ENCODE measurements at places on chromosomes 12 and 14.

- DNase-seq = no peak
Measured at GRCh38 chr12:54390176-54390667, 5.7 kb upstream of the ZNF385A start.

DNA sequence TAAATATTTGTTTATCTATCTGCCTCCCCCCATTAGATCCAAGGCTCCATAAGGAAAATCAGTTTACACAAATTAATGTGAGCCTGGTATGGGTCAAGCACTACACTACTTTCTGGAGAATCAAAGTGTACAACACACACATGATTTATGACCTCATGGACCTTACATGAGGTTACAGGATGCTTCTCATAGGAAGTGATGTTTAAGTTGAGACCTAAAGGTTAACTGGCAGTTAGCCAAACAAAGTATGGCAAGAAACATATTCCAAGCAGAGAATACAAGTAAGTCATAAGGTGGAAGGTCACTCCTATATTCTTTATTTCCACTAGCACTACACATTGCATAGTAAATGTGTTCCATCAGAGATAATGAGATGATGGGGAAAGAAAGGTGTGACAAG, 39.2 kb downstream of the OSBPL8 start:
- no peak for DNase-seq

GRCh38 chr12:3603576-3603975, 112.6 kb downstream of the PRMT8 start:
- DNase-seq = no peak

DNA sequence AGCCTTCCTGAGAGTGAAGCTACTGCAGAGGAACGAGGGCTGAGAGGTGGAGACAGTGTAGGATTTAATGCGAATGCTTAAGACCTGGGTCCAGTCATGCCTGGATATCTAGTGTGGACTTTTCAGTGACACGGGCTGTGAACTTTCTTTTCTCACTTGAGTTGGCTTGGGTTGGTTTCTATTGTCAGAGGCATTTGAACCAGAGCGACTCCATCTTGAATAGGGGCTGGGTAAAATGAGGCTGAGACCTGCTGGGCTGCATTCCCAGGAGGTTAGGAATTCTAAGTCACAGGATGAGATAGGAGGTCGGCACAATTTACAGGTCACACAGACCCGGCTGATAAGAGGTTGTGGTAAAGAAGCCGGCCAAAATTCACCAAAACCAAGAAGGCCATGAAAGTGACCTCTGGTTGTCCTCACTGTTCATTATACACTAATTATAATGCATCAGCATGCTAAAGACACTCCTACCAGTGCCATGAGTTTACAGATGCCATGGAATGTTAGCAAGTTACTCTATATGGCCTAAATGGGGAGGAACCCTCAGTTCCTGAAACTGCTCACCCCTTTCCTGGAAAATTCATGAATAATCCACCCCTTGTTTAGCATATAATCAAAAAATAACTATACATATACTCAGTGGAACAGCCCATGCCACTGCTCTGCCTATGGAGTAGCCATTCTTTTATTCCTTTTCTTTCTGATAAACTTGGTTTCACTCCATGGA, 34.2 kb upstream of the TMCC3 start:
- no peak for DNase-seq

DNA sequence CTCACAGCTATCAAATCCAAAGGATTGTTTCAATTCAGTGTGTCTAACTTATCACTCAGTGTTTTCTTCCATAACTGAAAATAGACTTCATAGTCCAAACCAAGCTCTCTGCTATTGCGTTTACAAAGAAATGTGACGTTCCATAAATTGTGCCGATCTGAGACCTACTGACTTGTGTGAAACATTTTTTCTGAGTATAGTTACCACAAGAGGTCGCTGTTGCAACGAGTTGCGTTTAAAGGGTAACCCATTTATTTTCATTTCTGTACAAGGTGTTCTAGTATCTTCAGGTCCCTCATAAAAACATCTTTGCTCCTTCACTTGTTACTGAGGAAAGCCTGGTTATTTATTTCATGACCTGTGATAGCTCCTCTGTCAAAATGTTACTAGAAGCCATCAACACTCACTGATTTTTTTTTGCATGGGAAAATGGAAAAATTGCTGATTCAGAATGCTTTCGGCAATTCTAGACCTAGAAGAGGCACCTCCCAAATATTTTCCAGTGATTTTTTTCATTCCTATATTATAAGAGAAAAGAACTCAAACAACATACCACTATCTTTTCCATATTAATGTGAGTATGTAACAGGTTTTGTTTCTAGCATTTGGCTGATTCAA, 60.9 kb upstream of the OR4E1 start:
- DNase-seq = peak; percentile 12

DNA sequence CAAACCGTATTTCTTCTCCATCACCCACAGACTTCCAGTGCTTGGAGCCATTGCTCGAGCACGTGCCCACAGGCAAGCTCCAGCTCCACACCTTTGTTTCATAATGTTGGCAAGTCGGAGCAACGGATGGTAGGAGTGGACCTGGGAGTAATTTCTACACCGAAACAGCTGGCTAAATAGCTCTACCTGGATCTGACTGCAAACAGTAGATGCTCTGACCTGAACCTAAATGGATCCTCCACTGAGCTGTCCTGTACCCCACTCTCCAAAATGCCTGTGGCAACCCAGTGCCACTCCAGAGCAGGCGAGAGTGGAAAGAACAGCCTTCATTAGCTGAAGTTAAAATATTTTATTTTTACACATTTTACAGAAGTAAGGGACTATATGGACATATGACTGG, 108.7 kb downstream of the BMP4 start:
- DNase-seq = no peak

DNA sequence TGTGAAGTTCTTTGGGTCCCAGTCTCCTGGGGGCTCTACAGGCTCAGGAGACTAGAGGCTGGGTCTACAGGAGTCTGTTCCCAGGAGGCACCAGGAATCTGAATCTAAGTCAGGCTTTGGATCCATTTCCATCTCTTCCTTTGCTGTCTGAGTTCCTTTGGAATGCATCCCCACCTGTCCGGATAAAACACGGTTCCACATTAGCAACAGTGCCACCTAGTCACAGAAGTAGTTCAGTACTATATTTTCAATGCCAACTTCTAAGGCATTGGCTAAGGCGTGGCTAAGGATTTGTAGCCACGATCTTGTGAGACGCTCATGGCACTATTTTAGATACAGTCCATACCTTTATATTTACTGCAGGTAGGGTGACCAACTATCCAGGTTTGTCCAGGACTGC, 15.1 kb downstream of the ZC2HC1C start:
- no peak for DNase-seq

All from GM12878 (cell line).